ENCODE measurements at places on chromosomes 5 and 9.

DNA sequence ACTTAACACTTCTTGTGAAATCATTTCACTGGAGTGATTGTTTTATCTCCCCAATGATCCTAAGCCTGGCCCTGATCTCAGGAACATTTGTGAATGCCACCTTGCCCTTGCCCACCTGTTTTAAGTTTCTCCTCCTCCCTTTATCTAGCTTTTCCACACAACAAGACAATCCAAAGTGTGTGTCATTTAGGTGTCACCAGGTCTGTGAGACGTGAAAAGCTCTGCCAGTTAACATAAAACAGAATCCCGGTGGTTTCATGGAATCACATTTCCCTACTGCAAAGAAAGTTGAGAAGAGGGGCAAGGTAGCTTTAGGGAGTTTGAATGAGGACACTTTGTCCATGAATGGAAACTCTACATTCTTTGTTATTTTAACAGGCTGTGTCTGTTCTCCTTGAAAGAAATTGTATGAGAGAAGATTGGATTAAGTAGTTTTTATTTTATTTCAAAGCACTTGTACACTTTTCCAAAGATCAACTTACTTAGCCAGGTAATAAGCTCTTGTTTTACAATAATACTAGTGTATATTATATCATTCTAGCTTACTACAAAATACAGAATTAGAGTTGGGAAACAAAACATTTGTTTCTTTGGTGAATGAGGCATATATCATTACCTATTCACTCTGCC lies 239.0 kb downstream of the ISL1 start:
- no peak for DNase-seq

GRCh38 chr9:110371411-110372007 lies 33.8 kb upstream of the TXNDC8 start:
- DNase-seq: no peak

- DNase-seq: no peak
Measured at GRCh38 chr5:6590581-6590980, 42.3 kb downstream of the NSUN2 start.

- DNase-seq: no peak
Measured at GRCh38 chr5:84032324-84032723, 311.7 kb upstream of the HAPLN1 start.

- DNase-seq: no peak
Measured at GRCh38 chr9:15189481-15189880, 117.5 kb downstream of the TTC39B start.

DNA sequence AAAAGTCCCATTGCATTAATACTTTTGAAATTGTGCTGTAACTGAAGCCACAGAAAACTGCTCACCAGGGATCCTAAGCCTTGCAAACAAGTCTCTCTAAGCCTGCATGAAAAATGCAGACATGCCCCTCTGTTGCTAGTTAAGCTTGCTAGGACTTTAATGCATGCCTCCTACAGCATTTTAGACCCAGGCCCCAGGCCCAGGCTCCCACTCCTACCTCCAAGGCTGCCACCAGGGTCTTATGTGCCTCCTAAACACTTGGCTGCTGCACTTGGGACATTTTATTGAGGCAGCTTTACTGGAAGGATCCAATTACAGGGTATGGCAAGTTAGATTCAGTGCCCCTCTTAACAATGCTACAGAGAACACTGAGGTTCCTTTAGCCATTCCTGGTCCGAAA lies 467.3 kb upstream of the CLINT1 start:
- DNase-seq: no peak

DNA sequence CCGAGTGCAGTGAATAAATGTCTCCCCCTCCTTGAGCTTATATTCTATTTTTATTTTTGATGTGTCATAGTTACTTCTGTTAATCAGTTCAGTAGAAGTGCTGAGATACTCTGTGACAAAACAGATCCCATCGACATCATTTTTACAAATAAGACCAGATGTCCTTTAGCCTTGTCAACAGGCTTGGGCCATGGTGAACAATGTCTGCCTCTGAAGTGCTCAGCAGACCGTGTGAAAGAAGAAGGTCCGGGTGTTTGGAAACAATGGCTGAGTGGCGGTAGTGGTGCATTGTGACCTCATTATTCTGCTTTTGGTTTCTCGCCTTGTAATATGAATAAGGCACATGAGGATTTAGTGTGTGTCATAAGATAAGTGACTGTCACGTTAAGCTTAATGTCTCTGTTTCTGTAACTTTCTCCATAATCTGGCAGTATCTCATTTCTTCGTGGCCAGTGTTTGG lies 71.2 kb downstream of the SYK start:
- DNase-seq: no peak

GRCh38 chr9:95305770-95306492 lies 11.6 kb downstream of the FANCC start:
- DNase-seq: no peak

GRCh38 chr9:110351009-110351467 lies 13.4 kb upstream of the TXNDC8 start:
- no peak for DNase-seq

- no peak for DNase-seq
Measured at GRCh38 chr9:38370176-38370575, 22.3 kb upstream of the ALDH1B1 start.

DNA sequence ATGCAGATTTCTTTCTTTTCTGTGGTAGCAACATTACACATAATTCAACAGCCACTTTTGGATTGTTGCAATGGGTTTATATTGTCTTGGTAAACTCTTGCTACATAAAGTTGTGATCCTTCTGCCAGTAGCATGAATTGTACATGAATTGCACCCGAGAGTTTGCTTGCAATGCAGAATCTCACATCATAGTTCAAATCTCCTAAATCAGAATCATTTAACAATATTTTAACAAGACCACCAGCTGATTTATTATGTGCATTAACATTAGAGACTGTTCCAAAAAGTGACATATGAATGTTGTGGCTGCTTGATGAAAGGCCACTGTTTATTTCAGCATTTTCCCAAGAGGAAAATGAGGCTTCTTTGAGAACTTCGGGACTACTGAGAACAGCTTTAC lies 1491.8 kb upstream of the NUDT12 start:
- DNase-seq: no peak

GRCh38 chr5:169350759-169351240 lies 49.9 kb upstream of the SLIT3 start:
- DNase-seq: no peak

- DNase-seq: no peak
Measured at GRCh38 chr9:109941771-109942170, 161.8 kb downstream of the PALM2AKAP2 start.

GRCh38 chr9:78788101-78788500 lies 491.2 kb downstream of the PSAT1 start:
- DNase-seq: no peak

- no peak for DNase-seq
Measured at GRCh38 chr5:5572010-5572865, 149.8 kb downstream of the ICE1 start.

DNA sequence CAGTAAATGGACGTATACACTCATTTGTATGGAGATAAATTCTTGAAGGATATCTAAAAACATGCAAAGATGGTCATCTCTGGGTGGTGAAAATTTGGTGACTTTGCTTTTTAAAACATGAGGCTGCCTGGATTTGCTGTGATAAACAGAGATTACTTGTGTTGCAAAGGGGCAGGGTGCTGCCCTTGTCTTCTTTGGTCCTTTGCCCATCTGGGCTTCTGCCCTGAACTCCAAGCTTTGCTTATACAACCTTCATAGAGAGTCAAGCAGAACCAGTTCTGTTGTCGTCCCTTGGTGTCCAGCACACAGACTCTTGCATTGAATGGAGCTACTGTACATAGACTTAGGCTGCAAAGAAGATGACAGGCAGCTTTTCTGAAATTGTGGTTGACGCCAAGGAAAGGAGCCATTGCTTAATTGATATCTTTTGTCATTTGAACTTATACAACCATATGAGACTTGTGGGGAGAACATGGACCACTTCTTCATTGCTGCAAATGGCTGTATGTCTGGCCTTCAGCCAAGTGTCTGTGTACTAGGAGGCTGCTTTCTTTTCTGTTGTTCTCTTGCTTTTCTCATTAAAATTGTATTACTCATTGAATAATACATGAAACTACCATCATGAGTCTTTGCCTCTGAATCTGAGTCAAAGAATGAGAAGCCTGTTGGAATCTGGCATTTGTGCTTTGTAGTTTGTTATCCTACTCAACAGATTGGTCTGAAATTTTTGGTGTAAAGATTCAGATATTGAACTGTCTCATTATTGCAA lies 152.5 kb downstream of the DMRT2 start:
- DNase-seq: no peak

DNA sequence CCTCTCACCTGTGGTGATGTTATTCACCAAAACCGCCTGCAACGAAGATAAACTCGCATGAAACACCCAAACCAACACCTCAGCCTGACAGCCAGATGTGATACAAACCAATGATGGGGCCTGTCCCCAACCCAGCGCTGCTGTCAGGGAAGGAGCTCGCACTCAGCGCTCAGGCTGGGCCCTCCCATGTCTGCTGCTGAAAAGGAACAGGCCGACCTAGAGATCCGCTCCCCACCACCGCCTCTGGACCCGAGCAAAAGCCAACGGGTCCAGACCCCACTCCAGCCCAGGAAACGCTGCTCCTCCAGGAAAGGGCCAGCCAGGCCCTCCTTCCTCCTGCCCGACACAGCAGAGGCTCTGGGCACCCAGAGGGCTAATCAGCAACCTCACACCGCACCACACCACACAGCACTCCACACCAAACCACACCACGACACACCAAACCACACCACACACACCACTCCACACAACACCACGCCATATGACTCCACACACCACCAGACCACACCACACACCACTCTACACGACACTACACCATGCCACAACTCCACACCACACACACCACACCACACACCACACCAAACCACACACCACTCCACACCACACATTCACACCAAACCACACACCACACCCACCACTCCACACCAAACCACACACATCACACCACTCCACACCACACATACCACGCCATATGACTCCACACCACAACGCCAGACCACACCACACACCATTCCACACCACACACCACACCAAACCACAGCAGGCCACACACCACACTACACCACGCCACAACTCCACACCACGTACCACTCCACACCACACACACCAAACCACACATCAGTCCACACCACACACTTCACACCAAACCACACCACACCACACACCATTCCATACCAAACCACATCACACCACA lies 46.5 kb downstream of the GOLM1 start:
- DNase-seq: no peak

DNA sequence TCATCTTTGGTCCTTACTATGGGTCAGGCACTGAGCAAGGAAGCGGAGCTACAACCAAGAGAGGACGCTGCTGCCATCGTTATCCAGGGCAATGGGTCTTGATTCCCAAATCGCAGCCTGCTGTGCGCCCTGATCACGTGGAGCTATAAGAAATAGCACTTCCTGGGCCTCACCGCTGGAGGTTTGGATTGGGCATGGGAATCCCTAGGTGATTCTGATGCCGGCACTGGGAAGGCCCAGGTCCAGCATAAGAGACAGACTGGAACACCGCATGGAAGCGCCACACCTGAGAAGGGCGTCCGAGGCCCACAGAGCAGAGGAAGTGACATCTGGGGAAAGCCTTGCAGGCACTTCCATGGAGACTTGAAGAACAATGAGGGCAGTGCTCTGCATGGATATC lies 3.0 kb downstream of the IL17B start:
- no peak for DNase-seq

DNA sequence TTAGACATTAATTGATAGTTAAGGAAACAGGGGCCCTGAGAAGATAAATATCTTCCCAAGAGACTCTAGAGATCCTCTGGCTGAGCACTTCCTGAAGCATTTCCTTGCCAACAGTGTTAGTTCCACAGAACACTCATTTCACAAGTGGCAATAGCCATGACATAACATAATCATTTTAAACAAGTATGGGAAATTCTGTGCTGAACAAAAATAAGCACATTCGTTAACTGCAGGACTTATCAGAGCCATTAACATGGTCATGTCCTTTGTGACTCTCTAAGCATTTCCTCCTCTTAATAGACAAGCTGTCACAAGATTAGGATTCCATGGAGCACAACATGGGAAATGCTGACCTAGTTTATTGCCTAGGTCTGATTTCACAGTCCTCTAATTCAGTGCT lies 184.9 kb downstream of the SNX18 start:
- no peak for DNase-seq

GRCh38 chr9:113519426-113520108 lies 56.0 kb downstream of the RGS3 start:
- DNase-seq: no peak

GRCh38 chr5:119752921-119753886 lies 123.8 kb downstream of the FAM170A start:
- DNase-seq: no peak

GRCh38 chr5:148788636-148789035 lies 37.8 kb upstream of the ADRB2 start:
- no peak for DNase-seq

GRCh38 chr5:66617226-66617861 lies 21.2 kb downstream of the MAST4 start:
- no peak for DNase-seq

DNA sequence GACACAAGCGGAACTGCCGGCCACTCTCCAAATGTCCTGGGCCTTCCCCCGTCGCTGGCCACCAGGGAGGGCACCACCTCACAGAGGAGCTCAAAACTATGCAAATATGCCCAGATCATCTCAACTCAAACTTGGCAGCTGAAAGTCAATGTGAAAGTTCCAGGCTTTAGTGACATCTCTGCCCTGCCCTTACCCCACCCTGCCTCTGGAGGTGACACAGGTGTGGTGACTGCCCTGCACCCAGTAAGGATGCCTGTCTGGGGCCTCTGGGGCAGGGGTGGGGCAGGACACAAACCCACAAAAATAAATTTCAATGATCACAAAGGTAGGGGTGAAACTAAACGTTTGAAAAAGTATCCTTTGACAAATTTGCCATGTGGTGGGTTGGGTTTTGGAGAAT lies 213.4 kb downstream of the HSPA4 start:
- no peak for DNase-seq

DNA sequence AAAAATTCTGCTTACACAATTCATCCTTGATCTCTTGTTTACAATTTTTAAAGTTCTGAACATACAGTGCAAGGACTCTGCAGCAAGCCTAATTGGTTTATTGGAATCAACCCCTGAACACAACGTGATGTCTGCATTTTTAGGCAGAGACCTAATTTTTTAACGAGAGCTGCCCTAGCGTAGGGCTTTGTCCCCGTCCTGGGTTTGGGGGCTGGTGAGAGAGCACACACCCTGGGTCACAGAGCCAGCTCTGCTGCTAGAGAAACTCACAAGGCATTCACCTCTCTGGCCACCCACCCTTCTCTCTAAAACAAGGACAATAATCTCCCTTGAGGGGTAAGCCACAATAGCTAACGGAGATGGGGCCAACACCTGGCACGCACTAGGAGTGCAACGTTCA lies 28.2 kb downstream of the SH3PXD2B start:
- DNase-seq: no peak

Data from chondrocyte (in vitro differentiated cells).